ENCODE measurements at places on chromosomes 1 and 21. TPM values are rescaled to one million over a fixed set of nuclear protein-coding genes. Genes with fewer than 3 reads are reported as not detected.

Gene MYOG
- total RNA-seq = not detected

Gene POMGNT1
- total RNA-seq = 72.1 TPM

DNA sequence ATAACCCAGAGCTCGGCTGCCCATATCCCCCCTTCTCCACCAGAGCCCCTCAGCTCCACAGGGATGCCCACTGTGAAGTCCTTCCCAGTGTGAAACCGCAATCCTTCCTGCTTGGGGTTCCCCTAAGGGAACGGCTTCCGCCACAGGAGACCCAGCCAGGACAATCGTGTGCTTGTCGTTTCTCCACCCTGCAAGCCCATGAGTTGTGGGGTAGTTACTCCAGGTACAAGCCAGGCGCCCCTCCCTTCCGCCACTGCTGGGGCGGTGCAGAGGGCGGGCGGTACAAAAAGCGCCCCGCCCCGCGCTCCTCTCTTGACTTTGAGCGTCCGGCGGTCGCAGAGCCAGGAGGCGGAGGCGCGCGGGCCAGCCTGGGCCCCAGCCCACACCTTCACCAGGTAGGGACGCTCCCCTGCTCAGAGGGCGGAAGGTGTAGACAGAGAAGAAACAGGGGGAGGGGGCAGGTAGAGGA lies at the start of gene TINAGL1:
TSS of gene TINAGL1 (plus strand) at position 315 of the 469 bp plus-strand sequence. CDS start 634 bp downstream, outside the sequence.
- DNase-seq = peak; percentile 90
- no peaks in the 10 kb centered on the region for H3K36me3 ChIP-seq
- peak within 1 kb of the TSS; percentile 91 for H3K27ac ChIP-seq
- H3K27me3 ChIP-seq = no peaks in the 10 kb centered on the region

Gene CGN
- 7.8 TPM for total RNA-seq

Gene CKS1B
- total RNA-seq = 14.3 TPM

GRCh38 chr1:246725191-246725590 lies 982 bp downstream of the SCCPDH start:
- H3K27me3 ChIP-seq = no peaks in the 10 kb centered on the region
- H3K4me3 ChIP-seq = peak overlapping the region; percentile 88
- peaks cover 5% of the 10 kb centered on the region for H3K36me3 ChIP-seq
- H3K27ac ChIP-seq = peak overlapping the region; percentile 87
- DNase-seq = no peak

Gene BEND5
- total RNA-seq = 4.7 TPM

Gene IFNAR1
- 38.5 TPM for total RNA-seq

GRCh38 chr1:205531191-205532025 lies 26.9 kb downstream of the CDK18 start:
- H3K4me1 ChIP-seq = peaks cover 7% of the 10 kb centered on the region
- no peaks in the 10 kb centered on the region for H3K36me3 ChIP-seq
- DNase-seq = no peak
- no peak overlapping the region for H3K27ac ChIP-seq
- no peaks in the 10 kb centered on the region for H3K27me3 ChIP-seq

GRCh38 chr1:25107643-25108010 lies 124.7 kb downstream of the SYF2 start:
- no peaks in the 10 kb centered on the region for H3K27me3 ChIP-seq
- H3K4me3 ChIP-seq = no peak overlapping the region
- no peaks in the 10 kb centered on the region for H3K4me1 ChIP-seq
- no peak overlapping the region for H3K27ac ChIP-seq
- no peaks in the 10 kb centered on the region for H3K36me3 ChIP-seq

- no peaks in the 10 kb centered on the region for H3K36me3 ChIP-seq
- no peaks in the 10 kb centered on the region for H3K27me3 ChIP-seq
- H3K4me3 ChIP-seq = no peak overlapping the region
Measured at GRCh38 chr1:31663622-31664452, 19.2 kb upstream of the PEF1 start.

DNA sequence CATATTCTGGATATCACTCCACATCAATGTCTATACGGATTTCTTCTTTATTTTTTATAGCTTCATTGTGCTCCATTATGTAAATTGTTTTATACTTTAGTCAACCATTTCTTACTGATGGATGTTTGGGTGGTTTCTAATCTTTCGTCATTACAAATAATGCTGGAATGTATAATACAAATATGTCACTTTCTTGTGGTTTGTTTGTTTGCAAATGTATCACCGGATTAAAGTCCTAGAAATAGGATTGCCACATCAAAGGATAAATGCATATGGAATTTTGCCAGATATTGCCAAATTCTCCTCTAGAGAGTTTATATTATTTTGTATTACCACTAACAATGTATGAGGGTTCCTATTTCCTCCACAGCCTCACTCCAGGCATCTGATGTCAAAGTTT lies 48.7 kb upstream of the PRDM2 start:
- no peaks in the 10 kb centered on the region for H3K27me3 ChIP-seq
- DNase-seq = no peak
- H3K4me1 ChIP-seq = no peaks in the 10 kb centered on the region

Gene AQP10
- total RNA-seq = not detected

DNA sequence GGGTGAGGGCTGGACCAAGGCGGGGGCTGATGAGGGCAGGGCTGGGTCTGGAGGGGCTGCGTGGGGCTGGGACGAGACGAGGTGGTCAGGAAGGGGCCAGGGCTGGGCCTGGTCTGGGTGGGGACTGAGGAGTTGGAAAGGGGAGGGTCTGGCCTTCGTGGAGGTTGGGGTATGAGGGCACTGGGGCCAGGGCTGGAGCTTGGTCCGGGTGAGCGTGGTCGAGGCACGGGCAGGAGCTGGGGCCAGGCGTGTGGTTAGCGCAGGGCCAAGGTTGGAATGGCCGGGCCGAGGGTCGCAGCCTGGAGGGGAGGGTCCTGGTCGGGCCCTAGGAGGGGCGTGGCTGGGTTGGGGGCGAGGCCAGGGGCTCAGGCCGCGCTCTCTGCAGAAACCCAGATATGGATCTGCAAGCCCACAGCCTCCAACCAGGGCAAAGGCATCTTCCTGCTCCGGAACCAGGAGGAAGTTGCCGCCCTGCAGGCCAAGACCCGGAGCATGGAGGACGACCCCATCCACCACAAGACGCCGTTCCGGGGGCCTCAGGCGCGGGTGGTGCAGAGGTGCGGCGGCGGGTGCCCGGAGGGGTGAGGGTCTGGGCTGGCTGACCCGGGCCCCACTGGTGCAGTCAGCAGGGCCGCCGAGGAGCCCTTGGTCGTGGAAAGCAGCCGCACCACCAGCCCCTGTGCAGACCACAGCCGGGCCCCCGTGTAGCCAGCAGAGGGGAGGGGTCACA lies 9.0 kb downstream of the TTLL10 start:
- no peak overlapping the region for H3K4me3 ChIP-seq
- no peak overlapping the region for H3K27ac ChIP-seq
- no peak for DNase-seq
- H3K4me1 ChIP-seq = no peaks in the 10 kb centered on the region
- H3K36me3 ChIP-seq = no peaks in the 10 kb centered on the region

- H3K36me3 ChIP-seq = peaks cover 59% of the 10 kb centered on the region
- peak overlapping the region; percentile 86 for H3K27ac ChIP-seq
- H3K4me3 ChIP-seq = no peak overlapping the region
Measured at GRCh38 chr1:207815913-207816291, 64.0 kb downstream of the CD46 start.

- H3K27ac ChIP-seq = no peak overlapping the region
- H3K4me3 ChIP-seq = no peak overlapping the region
- no peaks in the 10 kb centered on the region for H3K27me3 ChIP-seq
- H3K36me3 ChIP-seq = no peaks in the 10 kb centered on the region
- DNase-seq = no peak
- H3K4me1 ChIP-seq = peaks cover 7% of the 10 kb centered on the region
Measured at GRCh38 chr1:8152731-8153702, 126.9 kb upstream of the ERRFI1 start.

GRCh38 chr21:35606578-35606977 lies 453.7 kb downstream of the SETD4 start:
- H3K27me3 ChIP-seq = no peaks in the 10 kb centered on the region
- H3K27ac ChIP-seq = no peak overlapping the region
- no peaks in the 10 kb centered on the region for H3K36me3 ChIP-seq

- H3K4me3 ChIP-seq = peak overlapping the region; percentile 77
- H3K36me3 ChIP-seq = no peaks in the 10 kb centered on the region
- H3K27me3 ChIP-seq = no peaks in the 10 kb centered on the region
- H3K27ac ChIP-seq = no peak overlapping the region
Measured at GRCh38 chr1:200302921-200303290, 106.9 kb downstream of the ZNF281 start.

All from thyroid gland (tissue), 4 donors.